Hippocampal formation (tissue), 2 donors: ENCODE measurements at places on chromosomes 4 and X.

GRCh38 chr4:171582961-171583581, 230.1 kb upstream of the GALNTL6 start:
- no peak for DNase-seq

DNA sequence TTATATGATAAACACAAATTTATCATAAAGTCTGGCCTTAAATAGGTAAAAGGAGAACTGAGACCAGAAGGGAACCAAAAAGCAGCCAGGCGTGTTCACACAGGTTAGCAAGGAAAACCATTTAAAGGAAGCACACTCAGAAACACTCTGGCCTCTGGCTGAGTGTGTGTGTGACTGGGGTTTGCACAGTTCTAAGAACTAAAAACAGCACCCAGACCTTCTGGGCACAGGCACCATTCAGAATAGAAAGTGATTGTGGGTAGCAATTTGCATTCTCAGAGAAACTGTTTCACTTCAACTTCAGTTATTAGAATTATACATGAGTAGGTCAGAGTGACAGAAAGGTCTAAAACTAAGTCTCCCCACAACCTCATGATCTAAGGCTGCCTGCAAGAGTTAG, 10.0 kb downstream of the GPR82 start:
- no peak for DNase-seq

- no peak for DNase-seq
These were observed 75.4 kb downstream of the FBXW7 start for GRCh38 chr4:152460488-152460887.

DNA sequence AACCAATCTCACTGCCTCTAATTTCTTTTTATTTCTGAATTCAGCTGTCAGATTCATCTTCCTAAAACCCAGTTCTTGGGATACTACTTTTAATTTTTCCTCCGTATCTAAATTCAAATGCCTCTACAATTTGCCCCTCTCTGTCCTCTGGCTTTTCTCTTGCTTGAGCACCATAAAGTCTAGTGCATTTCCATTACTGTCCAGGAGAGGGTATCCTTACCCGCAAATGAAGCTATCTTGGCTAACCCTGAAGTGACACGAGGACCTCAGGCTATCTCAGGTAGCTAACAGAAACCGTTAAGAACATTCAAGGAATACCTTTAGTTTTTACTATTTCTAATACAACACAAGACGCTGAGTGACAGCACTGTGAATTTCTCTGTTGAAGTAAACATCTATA, 49.4 kb upstream of the PRR32 start:
- DNase-seq: no peak

- no peak for DNase-seq
These were observed 135.3 kb upstream of the MID1 start for GRCh38 chrX:10755439-10756334.

DNA sequence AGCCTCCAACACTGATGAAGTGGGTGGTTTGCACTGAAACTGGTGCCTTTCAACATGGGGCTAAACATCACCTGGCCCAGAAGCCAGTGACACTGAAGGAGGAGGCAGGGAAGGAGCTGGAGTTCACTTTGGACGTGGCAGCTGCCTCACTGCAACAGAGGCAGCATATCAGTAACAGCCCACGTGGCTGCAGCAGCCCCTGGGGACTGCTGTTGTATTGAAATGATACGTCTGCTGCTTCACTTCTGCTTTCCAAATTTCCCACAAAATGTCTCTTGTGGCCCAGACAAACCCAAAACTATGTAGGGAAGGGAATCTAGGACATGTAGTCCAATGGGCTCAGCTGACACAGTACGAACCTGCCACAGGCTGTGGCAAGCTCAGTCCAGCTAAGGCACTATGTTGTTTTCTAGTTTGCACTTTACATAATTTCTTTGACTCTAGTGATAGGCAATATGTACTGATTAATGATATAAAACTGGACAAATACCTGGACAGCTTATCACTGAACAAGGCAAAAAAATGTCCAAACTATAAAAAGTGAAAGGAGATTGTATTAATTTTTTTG, 84.7 kb upstream of the RAPGEF2 start:
- DNase-seq: no peak

- DNase-seq: peak; percentile 13
These were observed 139.9 kb upstream of the ATP6AP2 start for GRCh38 chrX:40440866-40441265.

DNA sequence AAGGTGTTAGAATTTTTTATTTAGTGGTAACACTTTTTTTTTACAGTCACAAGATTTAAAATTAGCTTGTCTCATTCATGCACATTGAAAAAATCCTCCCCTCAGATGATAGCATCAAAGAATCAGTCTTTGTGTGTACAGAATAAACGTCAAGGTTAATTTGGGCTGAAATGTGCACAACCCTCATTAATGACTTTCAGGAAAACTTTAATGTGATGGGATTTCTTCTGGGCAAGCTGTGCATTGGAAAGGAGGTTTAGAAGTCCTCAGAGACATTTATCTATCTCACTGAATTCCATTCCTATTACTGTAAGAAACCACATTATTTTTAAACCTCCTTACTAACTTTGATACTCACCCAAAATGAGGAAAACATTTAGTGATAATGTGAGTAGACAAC, 88.2 kb upstream of the TECRL start:
- no peak for DNase-seq

DNA sequence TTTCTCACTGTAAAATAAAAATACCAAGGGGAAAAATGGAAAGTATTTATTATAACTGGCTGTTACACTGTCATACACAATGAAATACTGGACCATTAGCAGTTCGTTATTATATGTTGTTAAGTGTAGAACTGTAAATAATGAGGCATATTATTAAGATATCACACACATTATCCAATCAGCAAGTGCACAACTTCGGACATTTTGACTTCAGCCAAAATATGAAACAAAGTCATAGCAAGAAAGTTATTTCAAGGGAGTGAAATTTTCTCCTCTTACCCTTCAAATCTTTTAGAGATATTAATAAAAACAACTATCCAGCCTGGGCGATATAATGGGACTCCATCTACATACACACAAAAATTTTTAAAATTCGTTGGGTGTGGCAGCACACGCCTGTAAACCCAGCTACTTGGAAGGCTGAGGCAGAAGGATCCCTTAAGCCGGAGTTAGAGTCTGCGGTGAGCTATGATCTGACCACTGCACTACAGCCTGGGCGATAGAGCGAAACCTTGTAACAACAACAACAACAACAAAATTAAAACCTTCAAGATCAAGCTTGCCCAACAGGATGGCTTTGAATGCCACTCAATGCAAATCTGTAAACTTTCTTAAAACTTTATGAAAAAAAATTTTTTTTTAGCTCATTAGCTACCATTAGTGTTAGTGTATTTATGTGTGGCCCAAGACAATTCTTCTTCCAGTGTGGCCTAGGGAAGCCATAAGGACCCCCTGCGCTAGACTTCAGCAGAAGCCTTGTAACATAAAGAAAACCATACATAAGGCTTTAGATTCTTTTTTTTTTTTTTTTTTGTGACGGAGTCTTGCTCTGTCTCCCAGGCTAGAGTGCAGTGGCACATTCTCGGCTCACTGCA, 1.3 kb upstream of the CISD2 start:
- DNase-seq: no peak

- DNase-seq: peak; percentile 19
These were observed 23.3 kb downstream of the ARHGAP24 start for GRCh38 chr4:85498068-85498733.

- no peak for DNase-seq
These were observed 3.0 kb downstream of the RPL10 start for GRCh38 chrX:154401045-154401799.

DNA sequence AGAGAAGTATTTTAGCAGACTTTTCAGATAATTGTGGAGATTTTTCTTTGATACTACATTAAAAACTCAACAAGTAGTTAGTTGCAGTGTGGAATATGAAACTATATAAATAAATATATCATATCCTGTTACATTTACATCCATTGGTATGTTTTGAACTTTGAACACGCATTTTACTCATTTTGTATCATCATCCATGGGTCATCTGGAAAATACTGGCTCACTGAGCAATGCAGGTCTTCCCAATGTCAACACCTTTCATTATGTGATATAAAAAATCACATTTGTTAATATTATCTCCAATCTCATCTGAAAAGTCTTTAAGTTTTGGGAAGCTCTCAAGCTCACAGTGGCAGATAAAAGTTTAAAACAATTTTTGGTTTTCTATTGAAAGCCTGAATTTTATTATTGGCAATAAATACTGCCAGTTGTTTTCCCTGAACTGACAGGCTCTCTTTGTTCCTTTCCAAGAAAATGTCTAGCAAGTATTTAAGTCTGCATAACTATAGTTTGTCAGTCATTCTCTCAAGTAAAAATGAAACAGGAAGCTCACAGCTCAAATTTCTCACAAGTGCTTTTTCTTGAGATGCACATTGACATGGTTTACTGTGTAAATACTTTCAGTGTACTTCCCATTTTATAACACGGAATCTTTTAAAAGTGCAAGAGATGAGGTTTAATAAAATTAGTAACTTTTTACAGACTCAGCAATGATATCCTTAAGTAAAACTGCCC, 183.5 kb upstream of the GPC4 start:
- no peak for DNase-seq

GRCh38 chr4:62344915-62345314, 1144.8 kb downstream of the ADGRL3 start:
- DNase-seq: no peak

DNA sequence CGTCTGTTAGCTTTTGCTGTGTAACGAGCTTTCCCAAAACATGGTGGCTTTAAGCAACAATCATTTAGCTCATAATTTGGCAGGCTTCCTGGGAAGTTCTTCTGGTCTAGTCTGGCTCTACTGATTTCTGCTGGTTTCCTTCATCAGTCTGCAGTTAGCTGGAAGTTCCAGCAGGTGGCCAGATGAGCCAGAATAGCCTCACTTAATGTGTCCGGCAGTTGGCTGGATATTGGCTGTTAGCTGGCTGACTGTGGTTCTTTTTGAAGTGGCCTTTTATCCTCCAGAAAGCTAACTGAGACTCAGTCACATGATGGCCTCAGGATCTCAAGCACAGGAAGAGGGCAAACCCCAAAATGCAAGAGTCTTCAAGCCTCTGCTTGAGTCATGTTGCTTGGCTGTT, 34.9 kb downstream of the FTHL17 start:
- no peak for DNase-seq

DNA sequence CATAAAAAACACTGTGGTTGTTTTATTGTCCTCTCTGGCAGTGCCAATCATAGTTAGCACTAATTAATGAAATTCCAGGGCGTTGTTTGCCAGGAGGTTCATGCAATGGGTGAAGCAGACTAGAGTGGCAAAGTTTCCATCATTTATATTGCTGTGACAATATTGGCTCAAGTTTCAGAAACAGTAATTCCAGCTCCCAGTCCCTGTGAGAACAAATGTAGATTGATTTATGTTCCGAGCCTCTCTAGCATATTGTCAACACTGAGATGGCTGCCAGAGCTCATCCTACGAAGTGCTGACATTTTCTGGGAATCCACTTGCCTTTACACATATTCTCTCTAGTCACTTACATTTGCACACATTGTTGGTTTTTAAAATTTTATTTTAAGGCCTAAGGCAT, 440.0 kb upstream of the IGFBP7 start:
- peak; percentile 2 for DNase-seq

DNA sequence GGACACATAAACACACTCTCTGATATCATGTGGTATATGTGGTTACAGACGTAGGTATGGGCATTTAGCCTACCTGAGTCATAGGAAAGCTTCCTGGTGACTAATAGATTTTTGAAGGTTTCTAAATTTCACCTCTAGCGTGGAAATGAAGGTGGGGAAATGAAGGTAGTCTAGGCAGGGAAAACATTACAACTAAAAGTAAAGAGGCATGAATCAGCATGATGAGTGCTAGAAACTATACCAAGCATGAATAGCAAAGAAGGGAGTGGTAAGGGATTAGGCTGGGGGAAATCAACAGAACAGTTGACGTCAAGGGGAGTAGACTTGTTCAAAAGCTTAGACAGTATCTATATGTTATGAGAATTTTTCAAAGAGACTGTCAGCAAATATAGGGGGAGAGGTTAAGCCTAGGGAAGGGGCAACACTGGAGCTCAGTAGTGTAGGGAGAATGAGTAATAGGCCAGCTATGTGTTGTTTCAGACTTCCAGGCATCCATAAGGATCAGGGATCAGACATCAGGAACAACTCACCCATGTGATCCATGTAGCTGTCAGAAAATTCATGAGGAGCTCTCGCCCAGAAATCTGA, 279.3 kb upstream of the DIPK2B start:
- DNase-seq: no peak

GRCh38 chr4:138035781-138036258, 206.3 kb downstream of the SLC7A11 start:
- DNase-seq: peak; percentile 27

GRCh38 chr4:103591841-103592240, 127.9 kb downstream of the TACR3 start:
- no peak for DNase-seq

- DNase-seq: peak; percentile 58
These were observed 59.3 kb downstream of the MAML3 start for GRCh38 chr4:140094438-140095420.

GRCh38 chr4:116838609-116839008, 246.8 kb downstream of the TRAM1L1 start:
- DNase-seq: no peak

GRCh38 chr4:25290490-25291067, 22.0 kb upstream of the ZCCHC4 start:
- no peak for DNase-seq

GRCh38 chr4:88489100-88489761, 32.3 kb downstream of the HERC5 start:
- no peak for DNase-seq

DNA sequence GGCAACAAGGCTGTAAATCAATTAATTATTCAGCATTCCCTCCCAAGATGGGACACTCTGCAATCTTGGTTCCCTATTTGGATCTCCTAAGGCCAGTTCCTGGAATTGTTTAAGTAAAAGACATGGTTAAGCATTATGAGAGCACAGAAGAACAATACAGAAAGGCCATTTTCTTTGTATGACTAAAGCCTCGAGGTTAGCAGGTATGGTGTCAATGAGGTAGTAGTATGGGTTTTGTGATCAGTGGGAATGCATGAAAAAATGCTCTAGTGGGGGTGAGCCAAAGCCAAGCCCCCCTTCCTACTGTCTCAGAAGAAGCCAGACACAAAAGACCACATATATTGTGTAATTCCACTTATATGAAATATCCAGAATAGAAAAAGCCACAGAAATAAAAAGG, 61.7 kb upstream of the S100G start:
- no peak for DNase-seq

- no peak for DNase-seq
These were observed 242.5 kb upstream of the VCX3A start for GRCh38 chrX:6777238-6778002.

DNA sequence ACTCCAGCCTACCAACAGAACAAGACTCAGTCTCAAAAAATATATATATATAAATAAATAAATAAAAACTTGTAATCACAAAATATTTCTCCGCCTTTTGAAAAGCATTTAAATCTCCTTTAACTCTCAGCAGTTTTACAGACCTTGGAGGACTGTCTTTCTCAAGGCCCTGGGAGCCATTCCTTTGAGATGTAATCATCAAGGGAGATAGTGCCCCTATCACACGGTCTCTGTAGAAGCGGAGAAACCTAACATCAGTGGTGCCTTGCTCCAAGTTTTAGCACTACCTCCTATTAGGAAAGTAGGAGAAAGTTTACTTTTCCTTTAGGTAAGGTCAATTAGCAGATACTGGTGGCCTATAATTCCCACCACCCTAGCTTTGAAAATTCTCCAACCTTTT, 58.5 kb downstream of the ANTXR2 start:
- DNase-seq: no peak
